ENCODE measurements at places on chromosomes 11 and 22.
A peak's percentile ranks its signal among the peaks of the same experiment; 100 is the strongest.

- no peak for DNase-seq
Observed at GRCh38 chr11:8531312-8531711, 62.7 kb downstream of the STK33 start.

DNA sequence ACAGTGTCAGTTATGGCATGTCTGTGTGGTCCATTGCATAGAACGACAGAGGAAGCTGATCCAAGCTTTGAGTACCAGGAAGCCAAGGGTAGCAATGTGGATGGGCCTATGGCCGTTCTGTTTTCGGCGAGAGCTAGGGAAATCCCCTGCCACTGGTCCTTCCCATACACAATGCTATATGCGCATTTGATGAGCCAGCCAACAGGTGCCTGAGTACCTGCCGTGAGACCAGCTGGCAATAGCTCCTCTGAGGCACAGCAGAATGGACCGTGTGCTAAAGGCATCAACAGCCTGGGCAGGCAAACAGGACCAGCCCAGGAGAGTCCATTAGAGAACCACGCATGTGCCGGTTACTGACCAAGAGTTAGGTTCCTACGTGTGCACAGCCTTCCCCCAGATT, 753.0 kb downstream of the NTM start:
- no peak for DNase-seq

GRCh38 chr11:2095198-2095520, 44.0 kb downstream of the IGF2 start:
- DNase-seq, result no peak

GRCh38 chr11:12372111-12372510, 5.3 kb upstream of the PARVA start:
- DNase-seq, result no peak

GRCh38 chr22:17105143-17106129, 15.7 kb downstream of the TMEM121B start:
- no peak for DNase-seq

DNA sequence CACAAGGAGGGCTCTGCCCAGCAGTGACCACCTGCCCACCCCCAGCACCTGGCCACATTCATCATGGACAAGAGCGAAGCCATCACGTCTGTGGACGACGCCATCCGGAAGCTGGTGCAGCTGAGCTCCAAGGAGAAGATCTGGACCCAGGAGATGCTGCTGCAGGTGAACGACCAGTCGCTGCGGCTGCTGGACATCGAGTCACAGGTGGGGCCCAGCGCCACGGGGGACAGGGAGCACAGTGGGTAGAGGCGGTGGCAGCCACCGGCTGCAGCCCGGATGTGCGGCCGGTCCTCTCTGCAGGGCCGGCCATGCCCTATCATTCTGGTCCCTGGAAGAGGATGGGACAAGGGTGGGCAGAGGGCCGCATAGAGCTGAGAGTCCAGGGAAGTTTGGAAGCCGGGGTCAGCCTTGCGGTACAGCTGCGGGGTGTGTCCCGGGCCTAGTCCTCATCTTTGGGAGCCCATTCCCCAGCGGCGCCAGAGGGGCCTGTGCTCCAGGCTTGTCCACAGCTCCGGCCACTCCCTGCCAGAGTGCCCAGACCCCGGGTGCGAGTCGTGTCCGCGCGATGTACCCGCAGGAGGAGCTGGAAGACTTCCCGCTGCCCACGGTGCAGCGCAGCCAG, 14.1 kb downstream of the EPS8L2 start:
- no peak for DNase-seq

GRCh38 chr11:16935518-16936302, 78.5 kb downstream of the PLEKHA7 start:
- DNase-seq, result peak; percentile 48

- no peak for DNase-seq
Observed at GRCh38 chr11:69130654-69131053, 25.1 kb upstream of the SMIM38 start.

- DNase-seq, result no peak
Observed at GRCh38 chr22:24060375-24060788, 49.3 kb downstream of the CABIN1 start.

DNA sequence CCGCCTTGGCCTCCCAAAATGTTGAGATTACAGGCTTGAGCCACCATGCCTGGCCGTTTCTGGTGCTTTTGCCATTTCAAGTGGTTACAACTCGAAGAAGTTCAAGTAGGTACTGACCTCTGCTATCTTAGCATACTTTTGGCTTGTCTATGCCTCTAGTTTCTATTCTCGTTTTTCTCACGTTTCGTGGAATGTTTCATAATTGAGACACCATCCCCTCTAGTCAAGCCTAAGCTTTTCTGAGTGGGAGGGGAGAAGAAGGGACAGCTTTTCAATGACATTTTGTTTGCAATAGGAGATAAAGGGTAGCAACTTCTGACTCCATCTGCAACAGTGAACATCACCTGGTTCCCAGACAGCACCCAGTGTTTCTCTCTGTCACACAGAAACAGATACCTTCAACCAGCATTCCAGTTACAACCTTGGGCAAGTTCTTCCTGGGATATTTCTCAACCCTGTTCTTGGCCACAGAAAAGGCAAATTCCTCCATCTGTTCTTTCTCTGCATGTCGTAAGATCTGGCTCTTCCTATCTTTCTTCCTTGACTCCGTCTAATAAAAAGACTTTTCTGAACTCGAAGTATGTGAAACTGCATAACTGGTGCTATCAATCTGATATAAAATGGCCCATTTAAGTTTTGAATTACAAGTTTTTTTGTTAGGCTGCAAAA, 25.5 kb downstream of the DDI1 start:
- DNase-seq, result no peak

DNA sequence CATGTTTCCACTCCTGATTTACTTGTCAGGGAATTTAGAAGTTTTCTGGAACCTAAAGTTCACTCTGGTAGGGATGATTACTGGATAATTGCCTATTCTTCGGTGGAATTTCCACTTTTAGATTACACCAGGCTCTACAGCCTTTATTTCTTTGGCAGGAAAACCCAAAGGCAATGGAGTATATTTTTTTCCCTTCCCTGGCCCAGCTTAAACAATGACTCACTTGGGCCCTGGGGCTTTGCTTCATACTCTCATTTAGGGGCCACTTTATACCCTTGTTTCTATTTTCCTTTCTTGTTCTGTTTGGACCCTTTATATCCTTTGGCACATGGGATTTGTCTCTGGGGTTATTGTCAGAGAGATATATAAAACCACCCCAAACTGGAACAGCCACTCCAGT, 114.7 kb downstream of the CSTPP1 start:
- no peak for DNase-seq

GRCh38 chr11:10742460-10743208, 8.4 kb upstream of the CTR9 start:
- peak; percentile 87 for DNase-seq

DNA sequence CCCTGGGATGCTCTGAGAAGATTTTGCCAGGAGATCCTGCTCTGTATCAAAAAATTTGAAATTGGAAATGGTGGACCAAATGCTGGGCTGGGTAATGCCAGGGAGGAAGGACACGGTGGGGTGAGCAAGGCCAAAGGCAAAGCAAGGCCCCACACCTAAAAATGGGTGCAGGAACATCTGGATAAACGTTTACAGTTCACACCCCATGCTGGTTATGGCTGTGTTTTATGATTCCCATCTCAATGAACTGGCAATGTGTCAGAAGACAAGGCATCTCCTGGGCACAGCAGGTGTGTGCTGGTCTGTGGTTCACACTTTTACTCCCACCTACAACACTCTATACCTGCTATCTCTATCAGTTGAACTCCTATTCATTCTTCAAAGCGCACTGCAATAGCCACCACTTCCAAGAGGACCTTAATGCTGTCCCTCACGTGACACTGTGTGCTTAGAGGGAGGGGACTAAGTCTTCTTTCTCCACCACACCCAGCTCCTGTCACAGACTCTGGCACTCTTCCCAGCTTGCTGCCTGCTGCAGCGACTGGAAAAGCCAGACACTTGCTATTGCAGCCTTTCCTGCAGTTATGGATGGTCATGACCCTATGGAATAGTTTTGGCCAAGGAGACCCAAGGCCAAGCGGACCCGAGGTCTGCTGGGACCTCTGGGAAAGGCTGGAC, 277.5 kb downstream of the CTTN start:
- DNase-seq, result peak; percentile 43

- no peak for DNase-seq
Observed at GRCh38 chr11:57180081-57180561, 1.6 kb upstream of the LRRC55 start.

GRCh38 chr11:35491231-35491871, 34.1 kb downstream of the PAMR1 start:
- DNase-seq, result no peak

DNA sequence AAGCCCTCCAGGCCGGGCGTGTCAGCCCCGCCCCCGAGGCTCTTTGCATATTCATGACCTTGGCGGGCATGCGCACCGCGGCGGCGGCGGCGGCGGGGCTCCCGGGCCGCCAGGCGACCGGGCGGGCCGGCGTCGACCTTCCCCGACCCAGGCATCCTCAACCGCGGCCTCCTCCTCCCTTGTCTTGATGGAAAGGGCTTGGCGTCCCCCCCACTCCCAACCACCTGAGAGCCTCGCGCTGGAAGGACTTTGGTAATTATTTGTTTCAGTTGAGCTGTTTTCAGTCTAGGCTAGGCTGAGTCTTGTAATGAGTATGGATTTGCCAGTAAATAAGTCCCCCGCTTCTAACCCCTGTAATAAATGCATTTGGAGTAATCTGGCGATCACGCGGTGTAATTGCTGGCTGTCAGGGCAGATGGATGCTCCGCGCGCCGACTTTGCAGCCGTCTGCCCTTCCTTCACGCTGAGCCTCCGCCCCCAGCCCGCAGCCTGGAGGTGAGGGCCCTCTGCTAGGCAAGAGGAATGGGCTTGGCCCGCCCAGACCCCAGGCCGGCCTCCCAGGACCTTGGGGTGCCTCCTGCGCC, 25.2 kb downstream of the FLRT1 start:
- peak; percentile 32 for DNase-seq

DNA sequence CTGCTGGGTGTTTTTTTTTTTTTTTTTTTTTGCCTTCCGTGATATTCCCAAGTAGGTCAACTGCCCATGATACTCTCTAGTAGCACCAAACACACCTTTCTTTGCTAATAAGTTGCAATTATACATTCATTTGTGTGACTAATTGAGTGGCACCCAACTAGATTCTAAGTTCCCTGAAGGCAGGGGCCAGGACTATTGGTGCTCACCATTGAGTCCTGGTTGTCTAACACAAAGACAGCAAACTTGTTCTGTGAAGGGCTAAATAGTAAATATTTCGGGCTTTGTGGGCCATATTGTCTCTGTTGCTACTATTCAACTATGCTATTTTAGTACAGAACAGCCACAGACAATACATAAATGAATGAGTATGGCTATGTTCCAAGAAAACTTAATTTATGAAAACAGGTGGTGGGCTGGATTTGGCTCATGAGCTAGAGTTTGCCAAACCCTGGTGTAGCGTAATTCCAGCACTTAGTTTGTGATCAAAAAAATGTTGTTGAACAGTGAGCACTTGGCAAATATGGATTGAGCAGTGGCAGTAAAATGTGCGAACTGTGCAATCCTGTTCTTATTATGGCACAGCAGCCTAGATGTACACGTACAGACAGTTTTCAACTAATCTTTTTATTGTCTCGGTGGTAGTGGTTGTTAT, 11.3 kb downstream of the ENDOD1 start:
- DNase-seq, result no peak

GRCh38 chr11:95739108-95739938, 50.3 kb downstream of the FAM76B start:
- DNase-seq, result peak; percentile 9

DNA sequence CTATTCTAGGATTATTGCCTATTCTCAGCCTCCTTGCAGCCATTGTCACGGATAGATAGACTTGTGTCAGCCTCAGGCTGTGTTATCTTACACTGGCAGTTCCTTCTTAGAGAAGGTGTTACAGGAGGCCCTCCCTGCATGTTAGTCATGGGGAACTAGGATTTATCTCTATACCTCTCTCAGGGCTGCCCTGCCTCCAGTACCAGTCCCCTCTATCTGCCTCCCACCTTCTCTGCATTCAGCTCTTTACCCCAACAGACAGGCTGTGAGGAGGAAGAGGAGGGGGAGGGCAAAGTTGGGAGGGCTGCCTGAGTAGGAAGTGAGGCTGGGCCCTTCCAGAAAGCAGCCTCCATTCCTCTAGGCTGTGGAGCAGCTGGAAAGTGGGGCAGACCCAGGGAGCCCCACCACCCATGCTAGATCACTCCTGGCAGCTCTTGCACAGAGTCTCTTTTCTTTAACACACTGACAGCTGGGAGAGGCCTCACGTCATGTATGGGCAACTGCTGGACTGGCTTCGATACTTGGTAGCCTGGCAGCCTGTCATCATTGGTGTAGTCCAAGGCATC, 2.9 kb upstream of the IL18BP start:
- DNase-seq, result peak; percentile 87

- no peak for DNase-seq
Observed at GRCh38 chr11:47254386-47254785, 3.4 kb upstream of the NR1H3 start.

DNA sequence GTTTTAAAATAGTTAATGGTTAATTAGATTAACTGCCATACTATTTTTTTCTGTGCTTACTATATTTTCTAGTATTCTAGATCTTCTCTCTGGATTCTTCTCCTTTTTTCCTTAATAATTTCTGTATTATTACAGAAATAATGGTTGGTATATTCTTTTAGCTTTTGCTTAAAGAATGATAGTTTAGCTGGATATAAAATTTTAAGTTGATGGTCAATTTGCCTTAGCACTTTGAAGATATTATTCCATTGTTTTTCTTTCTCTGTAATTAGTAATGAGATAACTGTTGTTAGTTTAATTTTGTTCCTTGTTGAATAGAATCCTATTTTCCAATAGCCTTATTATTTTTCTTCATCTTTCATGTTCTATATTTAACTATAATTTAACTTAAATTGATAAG, 99.9 kb upstream of the NCAM1 start:
- no peak for DNase-seq

GRCh38 chr22:25488244-25489020, 76.0 kb upstream of the GRK3 start:
- no peak for DNase-seq

GRCh38 chr22:32660292-32660691, 141.2 kb upstream of the TIMP3 start:
- peak; percentile 82 for DNase-seq

DNA sequence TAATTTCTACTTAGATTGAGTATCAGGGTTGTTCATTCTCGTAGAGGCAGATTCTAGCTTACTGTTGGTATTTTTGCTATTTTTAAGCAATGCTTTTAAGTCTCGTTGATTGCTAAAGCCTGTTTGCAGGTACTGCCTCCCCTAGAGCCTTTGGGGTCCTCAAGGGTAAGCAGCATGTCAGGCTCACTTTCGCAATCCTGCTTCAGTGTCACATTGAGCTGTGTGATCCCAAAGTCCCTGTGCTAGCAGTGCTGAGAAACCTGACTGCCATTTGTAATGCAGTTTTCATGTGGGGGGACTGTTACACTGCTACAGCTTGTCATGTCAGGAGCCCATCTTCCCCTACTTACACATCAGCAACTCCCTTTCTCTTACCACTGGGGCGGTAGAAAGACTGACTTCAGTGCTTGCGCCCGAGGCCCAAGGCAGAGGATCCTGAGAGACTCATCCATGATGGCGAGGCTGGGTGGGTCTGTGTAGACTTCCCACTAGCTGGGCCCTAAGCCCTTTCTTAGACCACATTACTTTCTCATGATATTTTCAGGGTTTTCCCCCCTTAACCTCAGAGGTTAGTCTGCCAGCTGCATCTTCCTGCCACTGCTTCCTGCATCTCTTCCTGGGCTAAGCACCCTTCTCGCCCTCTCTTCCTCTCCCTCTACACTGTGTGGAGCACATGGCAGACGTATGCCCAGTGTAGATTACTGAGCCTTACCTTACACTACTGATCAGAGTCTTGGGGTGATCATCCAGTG, 40.8 kb upstream of the ST14 start:
- no peak for DNase-seq

GRCh38 chr11:119714590-119714989, 14.4 kb downstream of the NECTIN1 start:
- DNase-seq, result no peak
